ENCODE measurements at places on chromosomes 12 and 14.

- no peak for DNase-seq
Observed at GRCh38 chr12:31832740-31833729, 104.2 kb upstream of the AMN1 start.

DNA sequence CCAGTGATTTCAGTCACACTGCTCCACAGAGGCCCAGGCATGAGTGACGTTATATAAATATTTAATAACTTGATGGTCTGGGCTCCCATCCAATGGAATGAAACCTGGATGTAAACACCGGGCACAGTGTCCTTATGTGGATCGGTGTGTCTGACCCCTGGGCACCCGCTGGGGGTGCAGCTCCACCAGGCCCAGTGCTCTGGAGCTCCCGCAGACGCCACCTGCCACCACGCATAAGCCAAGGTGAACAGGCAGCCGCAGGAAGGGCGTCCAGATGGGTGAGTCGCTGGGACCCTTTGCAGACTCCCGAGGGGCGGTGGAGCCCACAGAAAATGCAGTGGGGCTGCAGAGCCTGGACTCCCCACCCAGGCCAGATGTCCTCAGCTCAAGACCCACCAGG, 121.6 kb downstream of the SCARB1 start:
- no peak for DNase-seq

- DNase-seq, result no peak
Observed at GRCh38 chr14:67018720-67019119, 170.5 kb upstream of the GARIN2 start.

DNA sequence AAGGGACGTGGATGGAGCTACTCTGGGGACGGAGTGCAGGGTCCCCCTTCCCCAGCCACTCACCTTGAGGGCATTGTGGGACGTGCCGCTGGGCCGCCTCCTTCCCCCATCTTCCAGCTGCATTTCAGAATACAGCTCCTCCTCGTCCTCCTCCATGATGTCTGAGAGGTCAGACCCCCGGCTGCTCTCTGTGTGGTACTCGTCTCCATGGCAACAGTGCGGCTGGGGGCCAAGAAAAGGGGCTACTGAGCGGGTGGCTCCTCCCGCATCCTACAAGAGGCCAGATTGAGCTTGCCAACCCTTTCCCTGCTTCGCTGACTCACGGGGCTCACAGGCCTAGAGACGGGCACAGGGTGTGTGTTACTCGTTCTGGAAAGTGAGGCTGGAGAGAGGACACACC, 90.4 kb downstream of the PIWIL1 start:
- DNase-seq, result no peak

DNA sequence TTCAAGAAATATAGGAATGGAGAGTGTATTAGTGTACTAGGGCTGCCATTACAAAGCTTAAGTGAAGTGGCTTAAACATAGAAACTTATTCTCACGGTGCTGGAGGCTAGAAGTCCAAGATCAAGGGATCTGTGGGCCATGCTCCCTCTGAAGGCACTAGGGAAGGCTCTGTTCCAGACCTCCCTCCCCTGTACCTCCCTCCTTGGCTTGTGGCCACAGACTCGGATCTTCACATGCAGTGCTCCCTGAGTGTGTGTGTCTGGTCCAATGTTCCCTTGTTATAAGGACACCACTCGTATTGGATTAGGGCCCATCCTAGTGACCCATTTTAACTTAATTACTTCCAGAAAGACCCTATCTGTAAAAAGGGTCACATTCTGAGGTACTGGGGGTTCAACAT, 225.6 kb downstream of the VRK1 start:
- DNase-seq, result no peak

DNA sequence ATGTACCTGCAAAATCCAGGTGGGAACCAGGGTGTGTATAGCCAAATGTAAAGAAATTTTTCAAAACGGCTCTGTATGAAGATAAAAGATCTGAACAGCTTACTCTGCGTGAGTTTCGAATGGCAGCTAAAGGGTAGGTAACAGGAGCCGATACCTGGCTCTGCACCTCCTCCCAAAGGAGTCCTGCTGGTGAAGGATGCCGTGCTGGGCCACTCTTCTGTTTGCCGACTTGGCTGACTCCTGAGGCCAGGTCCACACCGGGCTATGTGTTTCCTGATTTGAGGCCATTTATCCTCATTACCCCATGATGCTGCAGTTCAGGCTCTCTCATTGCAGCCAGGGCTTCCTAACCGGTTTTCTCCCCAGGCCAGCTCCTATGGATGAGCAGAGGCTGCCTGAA, 244.6 kb downstream of the SLC41A2 start:
- DNase-seq, result no peak

GRCh38 chr14:39459795-39460478, 27.7 kb upstream of the FBXO33 start:
- DNase-seq, result no peak

Data from stimulated activated CD8-positive, alpha-beta memory T cell treated with anti-CD3 and anti-CD28 coated beads, Interleukin-2, amount 100 ng/mL, for 1 hour (primary cell).